ENCODE measurements at places on chromosomes 7 and 10.

- no peak for DNase-seq
These were observed 167.7 kb upstream of the SHH start for GRCh38 chr7:155979994-155980393.

GRCh38 chr7:79709574-79710409 is 256.3 kb upstream of the MAGI2 start:
- DNase-seq, result no peak

DNA sequence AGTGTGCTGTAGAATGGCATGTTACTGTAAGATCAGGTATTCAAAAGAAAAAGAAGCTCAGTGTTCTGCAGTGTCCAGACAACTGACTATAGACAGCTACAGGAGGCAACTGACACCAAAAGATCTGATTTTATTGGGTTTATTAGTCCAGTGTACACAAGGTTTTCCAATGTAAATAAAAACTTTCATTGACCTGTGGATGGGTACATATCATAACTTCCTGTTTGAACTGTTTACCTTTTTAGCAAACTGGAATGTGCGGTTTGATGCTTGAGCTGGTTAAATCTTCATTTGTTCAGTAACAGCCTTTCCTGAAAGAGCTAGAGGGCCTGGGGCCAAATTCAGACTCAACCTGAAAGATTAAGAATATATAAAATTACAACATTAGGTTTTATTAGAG is 172.6 kb upstream of the SP8 start:
- DNase-seq, result no peak

DNA sequence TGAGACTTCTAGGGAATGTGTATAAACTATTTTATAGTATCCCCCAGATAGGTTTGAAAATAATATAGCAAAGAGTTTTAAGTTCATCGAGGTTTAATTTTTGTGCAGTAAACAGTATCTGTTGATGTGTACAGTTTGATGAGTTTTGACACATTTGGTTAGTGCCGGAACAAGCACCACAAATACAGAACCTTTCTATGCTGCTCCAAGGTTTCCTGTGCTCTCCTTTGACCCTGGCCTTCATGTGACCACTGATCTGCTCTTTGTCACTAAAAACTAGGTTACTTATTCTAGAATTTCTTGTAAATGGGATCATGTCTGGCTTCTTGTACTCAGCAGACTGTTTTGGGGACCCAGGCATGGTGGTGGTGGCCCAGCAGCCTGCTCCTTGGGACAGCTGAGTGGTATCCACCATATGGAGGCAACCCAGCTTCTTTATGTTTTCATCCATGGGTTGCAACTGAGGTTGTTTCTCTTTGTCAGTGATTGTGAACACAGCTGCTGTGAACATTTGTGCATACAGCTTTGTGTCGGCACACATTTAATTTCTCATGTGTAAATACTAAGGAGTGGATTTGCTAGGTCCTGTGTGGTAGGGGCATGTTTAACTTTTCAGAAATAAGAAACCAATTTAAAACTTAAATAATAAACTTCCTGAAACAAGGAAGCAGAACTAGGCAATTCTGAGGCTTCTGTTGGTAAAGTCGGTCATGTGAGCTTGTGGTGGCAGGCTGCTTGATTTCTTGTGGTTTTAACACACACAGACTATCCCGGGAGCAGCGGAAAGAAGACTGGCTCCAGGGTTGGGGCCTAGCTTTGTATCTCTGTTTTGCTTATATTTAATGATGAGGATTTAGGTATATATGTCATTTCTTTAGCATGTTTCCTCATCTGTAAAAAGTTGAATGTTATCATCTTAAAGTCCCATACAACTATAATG is 219.4 kb downstream of the ABCA13 start:
- DNase-seq, result no peak

DNA sequence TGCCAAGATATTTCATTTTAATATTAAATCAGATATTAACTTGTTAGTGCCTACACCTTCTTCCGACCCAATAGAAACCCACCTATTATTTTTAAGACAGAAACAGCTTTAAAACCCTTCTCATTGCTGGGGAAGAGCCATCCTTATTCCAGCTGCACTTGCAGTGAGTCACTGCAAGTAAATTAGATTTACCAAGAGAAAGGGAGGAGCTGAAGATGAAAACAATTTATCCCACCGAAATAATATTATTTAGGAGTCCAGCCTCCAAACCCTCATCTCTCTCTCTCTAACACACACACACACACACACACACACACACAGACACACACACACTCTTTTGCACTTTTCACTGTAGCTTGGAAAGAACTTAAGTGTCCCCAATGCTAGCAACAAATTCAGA is 26.9 kb downstream of the TWIST1 start:
- DNase-seq, result no peak

DNA sequence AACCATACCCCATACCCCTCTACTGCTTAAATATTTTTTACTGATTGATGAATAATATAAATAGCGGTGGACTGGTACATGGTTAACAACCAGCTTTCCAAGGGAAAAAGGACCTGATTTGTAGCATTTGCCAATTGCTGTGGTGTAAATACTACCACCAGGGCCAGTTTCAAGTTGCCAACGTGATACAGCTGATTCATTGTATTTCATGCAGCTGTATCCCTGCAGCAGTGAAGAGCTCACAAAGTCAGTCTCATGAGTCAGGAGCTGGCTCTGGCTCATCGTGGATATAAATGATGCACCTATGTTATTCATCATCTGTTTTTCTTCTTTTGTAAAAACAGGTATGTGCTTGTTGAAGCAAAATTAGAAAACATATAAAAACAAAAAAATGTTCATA is 15.2 kb downstream of the CALML5 start:
- DNase-seq, result no peak

DNA sequence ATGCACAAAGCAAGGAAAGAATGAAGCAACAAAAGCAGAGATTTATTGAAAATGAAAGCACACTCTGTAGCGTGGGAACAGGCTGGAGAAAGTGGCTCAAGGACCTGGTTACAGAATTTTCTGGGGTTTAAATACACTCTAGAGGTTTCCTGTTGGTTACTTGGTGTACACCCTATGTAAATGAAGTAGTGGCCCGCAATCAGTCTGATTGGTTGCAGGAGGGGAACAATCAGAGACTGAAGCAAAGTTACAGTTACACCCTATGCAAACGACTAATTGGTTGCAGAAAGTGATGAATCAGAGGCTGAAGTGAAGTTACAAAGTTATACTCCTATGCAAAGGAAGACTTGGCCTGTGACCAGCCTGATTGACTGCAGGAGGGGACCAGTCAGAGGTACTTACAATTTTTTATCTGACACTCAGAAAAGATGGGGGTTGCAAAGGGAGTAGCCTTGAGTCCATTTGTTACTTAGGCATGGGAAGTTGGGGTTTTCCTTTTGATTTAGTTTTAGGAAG is 3.6 kb upstream of the MTPN start:
- DNase-seq, result no peak

- DNase-seq, result no peak
These were observed 11.5 kb upstream of the RSU1 start for GRCh38 chr10:16828701-16829175.
